HFFc6 (cell line): ENCODE measurements at places on chromosomes 6 and 20. TPM values are rescaled to one million over a fixed set of nuclear protein-coding genes. Genes with fewer than 3 reads are reported as not detected.
A peak's percentile ranks its signal among the peaks of the same experiment; 100 is the strongest.

The HLA-DQA1 gene
- total RNA-seq: not detected in 3 replicates

- H3K27me3 ChIP-seq: peaks cover 5% of the 10 kb centered on the region; the same call in 1 of the 2 replicates
- no peak overlapping the region for H3K4me3 ChIP-seq
- peak; percentile 8 for DNase-seq
- no peaks in the 10 kb centered on the region; the same call in 1 of the 2 replicates for H3K4me1 ChIP-seq
- H3K27ac ChIP-seq: no peak overlapping the region
These were observed 94.5 kb downstream of the PREX1 start for GRCh38 chr20:48733296-48733790.

DNA sequence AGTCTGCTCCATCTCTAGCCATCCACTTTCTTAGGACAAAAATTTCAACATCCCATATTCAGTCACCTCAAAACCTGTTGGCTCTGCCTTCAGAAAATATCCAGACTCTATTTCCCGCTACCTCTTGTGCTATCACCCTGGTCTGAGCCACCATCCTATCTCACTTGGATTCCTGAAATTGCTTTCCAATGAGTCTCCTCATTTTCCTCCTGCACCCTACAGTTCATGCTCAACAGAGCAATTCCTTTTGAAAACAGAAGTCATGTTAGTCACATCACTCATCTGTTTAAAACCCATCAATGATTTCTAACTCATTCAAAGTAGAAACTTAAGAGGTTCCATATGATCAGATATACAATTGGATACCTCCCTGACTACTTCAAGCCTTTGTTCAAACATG is 229.9 kb downstream of the ADGRG6 start:
- peaks cover 12% of the 10 kb centered on the region for H3K4me1 ChIP-seq
- H3K27me3 ChIP-seq: peaks cover 7% of the 10 kb centered on the region
- H3K36me3 ChIP-seq: peaks cover 10% of the 10 kb centered on the region
- H3K27ac ChIP-seq: no peak overlapping the region
- no peak overlapping the region for H3K4me3 ChIP-seq

DNA sequence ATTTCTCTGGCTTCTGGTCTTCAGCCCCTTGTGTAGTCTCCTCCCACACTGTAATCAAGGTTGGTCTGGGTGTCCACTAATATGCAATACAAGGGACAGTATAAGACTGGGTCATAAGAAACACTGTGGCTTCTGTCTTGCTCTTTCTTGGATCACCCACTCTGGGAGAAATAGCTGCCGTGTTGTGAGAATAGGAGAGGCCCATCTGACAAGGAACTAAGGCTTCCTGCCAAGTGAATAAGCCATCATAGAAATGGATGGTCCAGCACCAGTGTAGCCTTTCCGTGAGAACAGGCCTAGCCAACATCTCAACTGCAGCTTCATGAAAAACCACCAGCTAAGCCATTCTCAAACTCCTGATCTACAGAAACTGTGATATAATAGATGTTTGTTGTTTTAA is 23.3 kb downstream of the BAG2 start:
- H3K4me1 ChIP-seq: peaks cover 46% of the 10 kb centered on the region
- DNase-seq: no peak
- peaks cover 37% of the 10 kb centered on the region for H3K36me3 ChIP-seq
- H3K27ac ChIP-seq: peak overlapping the region; percentile 27; the same call in 1 of the 2 replicates
- H3K4me3 ChIP-seq: no peak overlapping the region

DNA sequence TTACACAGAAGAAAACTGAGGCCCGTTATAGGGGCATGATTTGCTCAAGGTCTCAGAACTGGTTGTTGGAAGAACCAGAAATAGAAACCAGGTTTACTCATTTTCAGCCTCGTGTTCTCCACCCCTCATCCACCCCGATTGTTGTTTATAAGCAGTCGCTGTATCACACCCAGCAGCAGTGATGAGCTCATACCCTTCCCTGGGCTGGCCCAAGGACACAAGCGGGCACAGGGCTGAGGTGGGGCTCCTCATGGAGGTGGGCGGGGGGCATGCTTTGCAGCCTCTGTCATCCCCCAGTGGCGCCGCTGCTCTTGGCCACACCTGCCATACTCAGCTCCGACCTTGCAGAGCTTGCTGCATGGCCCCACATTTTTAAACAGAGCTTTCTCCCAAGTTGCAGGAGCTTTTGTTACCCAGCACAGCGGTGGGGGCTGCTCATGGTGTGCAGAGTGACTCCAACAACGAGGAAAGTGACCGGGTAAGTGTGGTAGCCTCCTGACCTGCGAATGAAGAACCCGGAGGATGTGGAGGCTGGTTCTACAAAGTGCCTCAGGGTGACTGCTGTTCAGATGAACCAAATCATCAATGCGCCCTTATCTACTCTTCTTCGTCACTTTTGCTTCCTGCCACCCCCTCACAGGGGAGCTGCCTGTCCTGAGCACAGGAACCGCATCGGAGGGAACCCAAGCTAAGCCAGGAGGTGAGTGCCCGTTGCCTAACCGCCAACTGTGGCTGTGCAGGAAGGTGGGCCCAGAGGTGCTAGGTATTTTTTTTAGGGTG is 43.6 kb upstream of the NKX2-2 start:
- H3K27me3 ChIP-seq: peaks cover 14% of the 10 kb centered on the region
- no peak overlapping the region for H3K27ac ChIP-seq
- DNase-seq: no peak
- H3K4me1 ChIP-seq: no peaks in the 10 kb centered on the region
- H3K4me3 ChIP-seq: no peak overlapping the region
